Stimulated activated CD8-positive, alpha-beta memory T cell treated with anti-CD3 and anti-CD28 coated beads, Interleukin-4, amount 100 ng/mL, for 4 hours (primary cell): ENCODE measurements at places on chromosomes 12 and 14.

DNA sequence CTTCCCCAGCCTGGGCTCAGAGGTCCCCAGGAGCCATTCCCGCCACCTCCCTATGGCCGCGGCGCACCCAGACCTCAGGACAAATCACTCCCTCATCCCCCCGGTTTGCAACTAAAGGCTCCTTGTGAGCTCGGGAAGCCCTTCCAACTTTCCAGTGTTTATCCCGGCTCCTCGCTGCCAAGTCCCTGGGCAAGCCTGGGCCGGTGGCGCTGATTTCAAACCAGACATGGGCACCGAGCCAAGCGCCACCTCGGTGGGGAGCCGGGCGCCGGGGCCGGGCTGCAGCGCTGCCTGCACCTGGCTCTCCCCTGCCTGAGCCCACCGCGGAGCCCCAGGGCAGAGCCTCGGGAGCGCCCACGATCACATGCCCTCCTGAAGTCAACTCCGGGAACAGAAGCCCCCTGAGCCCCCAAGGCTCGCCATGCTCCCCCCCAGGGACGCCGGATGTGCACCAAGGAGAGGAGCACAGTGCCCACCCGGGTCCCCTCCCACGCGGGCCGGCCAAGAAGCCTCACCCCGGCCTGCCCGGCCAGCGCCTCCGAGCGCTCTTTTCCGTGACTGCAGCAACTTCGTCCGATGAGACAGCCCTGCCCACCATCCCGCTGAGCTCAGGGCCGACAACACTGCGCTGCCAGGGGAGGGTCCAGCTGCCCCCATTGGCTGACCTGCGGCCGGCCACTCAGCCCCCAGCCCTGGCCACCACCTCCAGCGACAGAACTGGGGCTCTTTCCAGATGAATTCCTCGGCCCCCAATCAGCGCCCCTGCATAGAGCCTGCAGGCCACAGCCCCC lies 50.0 kb downstream of the NCOR2 start:
- DNase-seq: no peak

DNA sequence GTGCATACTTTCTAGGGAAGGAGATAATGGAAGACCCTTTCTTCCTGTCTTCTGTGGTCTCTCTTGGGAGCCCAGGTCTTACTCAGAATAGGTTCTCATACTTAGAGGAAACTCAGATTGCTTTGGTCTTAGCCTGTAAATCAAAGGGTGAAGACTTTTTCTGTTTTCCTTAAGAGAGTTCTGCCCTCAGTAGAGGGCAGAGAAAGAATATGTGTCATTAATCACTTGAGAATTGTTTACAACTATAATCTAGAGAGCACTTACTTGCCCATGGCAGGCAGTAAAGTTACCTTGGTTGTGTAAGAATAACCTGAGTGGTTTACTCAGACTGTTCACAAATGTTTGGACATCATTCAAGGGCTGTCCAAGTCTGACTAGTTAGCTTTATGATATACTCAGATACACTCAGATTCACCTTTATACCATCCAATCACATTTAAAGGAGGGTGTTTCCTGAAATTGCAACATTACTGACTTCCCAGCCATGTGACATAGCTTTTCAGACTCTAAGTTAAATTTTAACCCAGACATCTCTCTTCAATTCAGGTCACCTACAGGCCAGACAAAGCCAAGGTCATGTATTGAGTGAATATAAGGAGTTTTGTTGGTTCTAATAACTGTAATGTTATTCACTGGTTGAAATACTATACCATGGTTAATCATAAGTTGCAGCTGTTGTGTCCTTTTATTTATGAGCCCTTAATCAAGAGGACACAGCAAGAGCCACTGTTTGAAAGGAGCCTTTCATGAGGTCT lies 372.2 kb downstream of the RAD51B start:
- DNase-seq: no peak

DNA sequence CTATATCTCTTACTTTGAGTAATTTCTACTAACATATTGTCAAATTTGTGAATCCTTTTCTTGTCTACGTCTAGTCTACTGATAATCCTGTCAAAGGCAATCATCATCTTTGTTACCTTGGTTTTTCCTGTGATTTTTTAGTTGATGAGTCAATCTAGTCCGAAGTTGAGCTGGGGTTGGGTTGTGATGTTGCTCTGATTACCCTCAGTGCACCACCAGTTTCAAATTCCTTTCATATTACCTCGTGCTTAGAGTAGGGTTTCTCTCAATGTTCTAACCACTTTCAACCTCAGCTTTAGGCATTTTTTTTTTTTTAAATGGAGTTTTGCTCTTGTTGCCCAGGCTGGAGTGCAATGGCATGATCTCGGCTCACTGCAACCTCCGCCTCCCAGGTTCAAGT lies 186.8 kb downstream of the BTG1 start:
- DNase-seq: no peak

- no peak for DNase-seq
Observed at GRCh38 chr14:86296173-86296572, 766.2 kb downstream of the FLRT2 start.

GRCh38 chr12:53844994-53845844 lies 93.4 kb upstream of the HOXC13 start:
- no peak for DNase-seq

GRCh38 chr12:54590978-54591591 lies 2.6 kb upstream of the PPP1R1A start:
- DNase-seq: no peak
